T follicular helper cell (primary cell): ENCODE measurements at places on chromosomes 13 and 19.

DNA sequence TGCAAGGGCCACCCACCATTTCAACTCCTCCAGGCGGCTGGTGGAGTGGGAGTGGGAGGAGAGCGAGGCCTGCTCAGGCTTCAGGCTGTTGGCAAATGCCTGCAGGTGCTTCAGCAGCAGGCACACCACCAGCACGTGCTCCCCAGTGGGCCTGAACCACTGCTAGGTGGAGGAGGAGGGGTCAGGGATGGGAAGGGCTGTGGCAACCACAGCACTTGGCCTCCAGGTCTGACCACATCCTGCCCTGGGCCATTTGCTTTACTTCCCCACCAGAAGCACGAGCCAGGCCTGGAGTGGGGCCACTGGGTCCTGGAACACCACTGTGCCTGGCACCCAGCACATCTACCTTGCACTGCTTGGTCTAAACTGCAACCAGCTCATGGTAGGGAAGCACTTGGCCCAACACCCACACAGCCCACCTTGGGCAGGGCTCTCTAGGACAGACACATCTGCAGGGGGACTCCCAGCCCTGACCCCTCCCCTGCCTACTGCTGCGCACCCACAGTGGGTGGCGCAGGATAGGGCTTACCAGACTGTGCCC lies 26.2 kb downstream of the TUBA3C start:
- DNase-seq, result no peak

DNA sequence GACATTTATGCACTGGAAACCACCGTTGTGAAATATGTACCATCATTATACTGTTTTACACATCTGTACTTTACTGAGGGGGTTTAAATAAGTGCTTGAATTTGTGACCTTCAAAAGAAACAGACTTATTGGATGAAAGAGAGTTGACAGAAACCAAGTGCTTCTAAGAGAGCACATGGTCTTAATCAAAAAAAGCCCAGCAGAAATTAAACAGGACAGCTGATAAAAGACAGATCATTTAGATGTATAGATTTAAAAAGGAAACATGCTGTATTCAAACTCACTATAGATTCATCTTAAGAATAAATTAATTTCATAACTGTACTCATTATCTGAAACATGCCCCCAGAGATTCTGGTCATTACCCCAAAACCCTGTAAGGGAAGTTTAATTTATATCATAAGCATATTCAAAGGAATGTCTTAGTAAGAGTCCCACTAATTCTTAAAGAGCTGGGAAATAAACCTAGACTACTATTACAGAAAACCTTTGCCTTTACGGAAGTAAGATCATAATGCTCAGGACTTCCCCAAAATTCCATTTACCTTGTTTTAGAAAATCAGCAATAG lies 421.8 kb downstream of the DCT start:
- no peak for DNase-seq

- peak; percentile 12 for DNase-seq
Observed at GRCh38 chr13:107211073-107211472, 643.1 kb upstream of the ARGLU1 start.

DNA sequence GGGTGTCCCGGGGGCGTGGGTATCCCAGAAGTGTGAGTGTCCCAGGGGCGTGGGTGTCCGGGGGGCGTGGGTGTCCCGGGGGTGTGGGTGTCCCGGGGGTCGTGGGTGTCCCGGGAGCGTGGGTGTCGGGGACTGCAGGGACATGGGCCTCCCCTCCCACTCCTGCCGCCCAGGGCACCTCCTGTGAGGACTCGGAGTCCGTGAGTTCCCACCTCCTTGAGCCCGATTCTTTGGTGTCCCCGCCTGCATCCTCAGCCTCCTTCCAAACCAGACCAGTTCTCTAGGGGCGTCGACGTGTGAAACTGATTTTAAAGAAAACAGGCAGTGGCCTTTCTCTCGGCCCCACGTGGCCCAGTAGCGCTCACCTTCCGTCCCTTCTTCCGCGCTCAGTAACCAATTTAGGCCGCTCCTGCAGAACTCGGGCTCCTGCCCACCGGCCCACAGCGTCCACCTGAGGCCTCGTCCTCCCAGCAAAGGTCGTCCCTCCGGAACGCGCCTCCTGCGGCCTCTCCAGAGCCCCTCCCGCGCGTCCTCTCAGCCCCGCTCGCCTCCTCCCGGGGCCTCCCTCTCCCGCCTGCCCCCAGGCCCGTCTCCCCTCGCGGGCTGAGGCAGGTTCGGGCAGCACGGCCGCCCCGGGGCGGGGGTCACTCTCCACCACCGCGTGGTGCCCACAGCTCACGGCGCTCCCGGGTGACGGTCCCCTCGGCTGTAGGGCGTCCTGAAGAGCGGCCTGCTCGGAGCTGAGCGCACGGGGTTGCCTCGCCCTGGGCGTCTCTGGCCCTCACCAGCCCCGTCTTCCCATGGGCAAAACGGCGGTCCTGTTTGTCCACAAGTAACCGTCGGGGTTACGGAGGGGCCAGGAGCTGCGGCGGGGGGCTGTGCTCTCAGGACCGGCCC lies 3.8 kb downstream of the F7 start:
- no peak for DNase-seq

GRCh38 chr13:92407858-92408257 lies 818.7 kb upstream of the GPC6 start:
- DNase-seq, result no peak

- DNase-seq, result no peak
Observed at GRCh38 chr13:23778879-23779278, 110.3 kb downstream of the MIPEP start.

GRCh38 chr19:17671906-17672305 lies 16.2 kb downstream of the UNC13A start:
- DNase-seq, result no peak

DNA sequence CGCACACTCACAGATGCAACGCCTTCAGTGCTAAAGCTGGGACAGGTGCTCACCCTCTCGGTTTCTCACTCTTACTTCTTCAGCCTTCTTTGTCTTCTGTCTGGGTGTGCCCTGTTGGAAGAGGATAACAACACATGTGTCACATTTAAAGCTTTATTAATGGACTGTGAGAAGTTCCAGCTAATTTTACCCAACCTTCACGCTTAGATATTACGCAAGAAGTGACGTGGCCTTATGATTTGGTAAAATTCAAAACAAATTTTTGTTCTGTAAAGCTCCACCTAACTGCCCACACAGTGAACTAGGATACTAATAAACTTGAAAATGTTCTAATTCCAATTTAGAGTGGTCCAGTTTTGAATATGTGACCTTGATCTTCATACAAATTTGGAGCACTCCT lies 66.7 kb upstream of the LRCH1 start:
- DNase-seq, result no peak
